Stimulated activated CD4-positive, alpha-beta T cell treated with anti-CD3 and anti-CD28 coated beads, Interleukin-1b, Interleukin-23, amount 100 ng/mL, for 1 hour (primary cell): ENCODE measurements at places on chromosomes 12 and 14.

- DNase-seq: no peak
These were observed 385.9 kb downstream of the EMP1 start for GRCh38 chr12:13582421-13582820.

DNA sequence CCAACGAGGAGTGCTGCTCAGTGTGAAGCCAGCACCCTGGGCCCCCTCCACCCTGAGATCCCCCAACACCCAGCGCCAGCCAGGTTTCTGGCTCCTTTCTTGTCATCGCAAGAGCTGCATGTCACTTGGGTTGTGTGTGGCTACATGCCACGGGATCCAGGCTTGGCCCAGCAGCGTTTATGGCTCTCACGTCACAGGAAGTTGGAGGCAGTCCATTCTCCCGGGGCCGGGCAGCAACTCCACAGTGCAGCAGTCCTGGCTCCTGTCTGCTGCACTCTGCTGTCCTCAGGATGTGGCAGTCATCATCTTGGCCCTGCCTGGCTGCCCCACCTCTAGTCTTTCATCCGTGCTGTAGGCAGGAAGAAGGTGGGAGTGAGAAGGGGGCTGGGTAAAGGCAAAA, 78.3 kb downstream of the AACS start:
- no peak for DNase-seq

GRCh38 chr12:123148223-123148622, 2.7 kb downstream of the PITPNM2 start:
- no peak for DNase-seq

DNA sequence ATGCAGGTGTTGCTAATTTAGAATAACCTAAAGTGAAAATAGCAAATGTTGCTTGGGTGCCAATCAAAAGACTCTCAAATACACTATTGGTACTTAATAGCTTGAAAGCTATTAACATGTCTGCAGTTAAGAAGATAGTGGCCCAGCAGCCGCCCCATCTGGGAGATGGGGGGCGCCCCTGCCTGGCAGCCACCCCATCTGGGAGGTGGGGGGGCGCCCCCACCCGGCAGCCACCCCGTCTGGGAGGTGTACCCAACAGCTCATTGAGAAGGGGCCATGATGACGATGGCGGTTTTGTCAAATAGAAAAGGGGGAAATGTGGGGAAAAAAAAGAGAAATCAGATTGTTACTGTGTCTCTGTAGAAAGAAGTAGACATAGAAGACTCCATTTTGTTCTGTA, 923.1 kb upstream of the MDGA2 start:
- no peak for DNase-seq

DNA sequence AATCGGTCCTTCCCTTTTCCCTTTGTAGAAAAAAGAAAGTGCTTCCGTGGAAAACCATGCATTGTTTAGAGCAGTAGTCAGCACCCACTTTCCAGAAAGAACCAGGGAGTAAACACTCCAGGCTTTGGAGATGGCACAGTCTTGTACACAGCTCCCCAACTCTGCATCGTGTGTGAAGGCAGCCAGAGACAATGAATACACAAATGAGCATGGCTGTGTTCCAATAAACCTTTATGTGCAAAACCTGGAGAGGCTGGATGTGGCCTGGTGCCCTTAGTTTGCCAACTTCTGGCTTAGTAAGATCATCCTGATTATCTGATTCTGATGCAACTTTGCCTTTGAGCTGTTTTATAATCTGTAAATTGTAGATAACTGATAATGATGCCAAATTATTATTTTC, 463.4 kb upstream of the TMEM132C start:
- no peak for DNase-seq

DNA sequence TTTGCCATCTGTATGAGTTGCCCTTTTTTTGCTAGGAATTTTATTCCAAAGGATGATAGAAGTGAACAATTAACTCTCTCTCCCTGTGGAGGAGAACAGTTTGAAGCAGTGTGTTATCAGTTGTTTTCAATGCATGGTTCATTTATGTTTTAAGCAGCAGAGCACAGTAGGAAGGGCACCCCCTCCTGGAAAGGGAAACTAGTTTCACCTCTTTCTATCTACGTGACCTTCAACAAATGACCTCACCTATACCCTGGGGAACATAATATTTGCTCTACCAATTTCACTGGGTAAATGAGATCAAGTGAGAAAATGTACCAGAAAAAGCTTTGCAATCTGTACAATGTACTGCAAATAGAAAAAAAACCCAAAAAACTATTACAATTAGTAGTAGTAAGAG, 5.4 kb upstream of the DCP1B start:
- DNase-seq: no peak
